ENCODE measurements at places on chromosomes 12 and 14.

- no peak for DNase-seq
Measured at GRCh38 chr12:118015944-118016343, 559 bp upstream of the RFC5 start.

- DNase-seq, result no peak
Measured at GRCh38 chr12:60853407-60853806, 1257.6 kb downstream of the SLC16A7 start.

GRCh38 chr14:101108579-101109346 is 205.2 kb upstream of the RTL1 start:
- DNase-seq, result no peak

- DNase-seq, result no peak
Measured at GRCh38 chr12:754473-754820, 2.1 kb downstream of the WNK1 start.

DNA sequence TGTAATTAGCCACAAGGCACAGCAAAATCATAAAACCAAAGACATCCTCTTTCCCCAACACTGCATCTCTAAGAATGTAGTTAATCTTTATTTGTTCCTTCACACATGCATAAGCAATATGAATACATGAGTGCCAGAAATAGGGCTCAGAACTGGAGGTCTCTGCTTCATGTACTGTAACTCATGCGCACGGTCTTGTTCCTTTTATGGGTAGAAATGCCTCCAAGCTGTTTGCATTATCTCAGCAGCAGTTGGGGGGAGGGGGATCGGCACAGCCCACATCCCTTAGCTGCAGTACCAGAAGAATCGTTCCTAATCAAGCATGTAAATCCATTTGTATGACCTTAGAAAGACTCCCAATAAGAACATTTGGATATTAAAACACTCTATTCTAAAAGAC is 20.0 kb downstream of the RHOJ start:
- DNase-seq, result no peak

GRCh38 chr12:65016881-65017650 is 104.0 kb downstream of the WIF1 start:
- no peak for DNase-seq

- no peak for DNase-seq
Measured at GRCh38 chr12:26705851-26706250, 127.1 kb downstream of the ITPR2 start.

GRCh38 chr12:97274386-97274785 is 188.2 kb upstream of the RMST start:
- DNase-seq, result no peak

DNA sequence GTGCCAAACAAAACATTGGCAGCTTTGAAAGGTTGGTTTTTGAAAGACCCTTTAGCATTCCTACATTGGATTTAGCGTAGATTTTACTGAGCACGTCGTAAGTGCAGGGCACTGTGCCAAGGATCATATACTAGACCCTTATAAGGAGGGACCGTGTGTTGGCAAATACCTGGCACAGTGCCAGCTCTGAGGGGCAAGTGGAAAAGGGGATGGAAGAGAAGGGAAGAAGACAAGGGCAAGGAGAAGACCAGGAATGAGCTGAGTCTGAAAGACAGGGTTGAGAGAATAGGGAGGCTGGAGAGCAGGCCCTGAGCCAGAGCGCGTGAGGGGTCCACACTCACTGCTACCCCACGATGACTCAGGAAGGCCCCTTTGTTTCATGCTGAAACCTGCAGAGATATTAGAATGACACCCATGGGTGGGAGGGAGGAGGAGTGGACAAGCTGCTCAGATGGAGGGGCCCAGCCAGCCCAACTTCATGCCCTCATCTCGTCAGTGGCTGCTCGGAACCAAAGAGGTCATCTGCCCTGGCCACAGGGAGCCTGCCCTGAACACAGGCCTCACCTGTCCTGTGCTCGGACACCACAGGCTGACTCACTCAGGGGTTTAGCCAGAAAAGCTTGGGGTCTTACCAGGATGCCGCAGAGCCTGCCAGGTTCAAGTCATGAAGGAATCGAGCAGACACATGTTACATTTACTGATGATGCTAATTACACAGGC is 25.0 kb downstream of the RAB35 start:
- no peak for DNase-seq

DNA sequence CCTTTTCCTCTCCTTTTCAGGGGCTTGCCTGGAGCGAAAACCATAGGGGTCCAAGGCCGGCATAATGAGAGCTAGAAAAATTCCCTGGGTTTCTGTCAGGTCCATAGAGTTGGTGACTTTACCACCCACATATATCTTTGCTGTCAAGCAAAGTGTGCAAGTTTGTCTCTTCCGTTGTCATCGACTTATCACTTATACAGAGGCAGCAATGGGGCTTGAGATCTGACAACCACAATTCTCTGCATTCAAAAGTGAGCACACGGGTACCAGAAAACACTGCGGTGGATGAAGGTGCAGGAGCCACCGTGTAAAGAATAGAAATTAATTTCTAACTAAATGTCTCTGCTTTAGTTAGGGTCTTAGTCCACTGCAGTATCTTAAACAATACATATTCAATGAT is 162.3 kb downstream of the DAD1 start:
- DNase-seq, result no peak

DNA sequence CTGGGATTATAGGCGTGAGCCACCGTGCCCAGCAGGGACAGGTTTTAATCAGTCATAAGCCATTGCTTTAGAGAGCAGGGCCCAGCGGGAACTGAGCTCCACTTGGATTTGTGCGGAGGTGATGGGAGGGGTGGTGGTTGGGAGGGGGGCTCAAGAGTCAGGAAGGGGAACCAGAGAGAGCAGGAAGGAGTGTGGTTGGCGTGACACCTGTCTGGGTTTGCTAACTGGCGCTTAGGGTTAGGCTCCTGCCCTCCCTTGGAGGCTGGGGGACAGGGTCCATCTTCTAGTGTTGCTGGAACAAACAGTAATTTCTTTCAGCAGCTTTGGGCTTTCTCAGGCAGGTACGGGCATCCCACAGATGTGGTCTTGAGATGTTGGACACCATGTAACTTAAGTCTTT is 7.5 kb upstream of the ALDH2 start:
- DNase-seq, result no peak

DNA sequence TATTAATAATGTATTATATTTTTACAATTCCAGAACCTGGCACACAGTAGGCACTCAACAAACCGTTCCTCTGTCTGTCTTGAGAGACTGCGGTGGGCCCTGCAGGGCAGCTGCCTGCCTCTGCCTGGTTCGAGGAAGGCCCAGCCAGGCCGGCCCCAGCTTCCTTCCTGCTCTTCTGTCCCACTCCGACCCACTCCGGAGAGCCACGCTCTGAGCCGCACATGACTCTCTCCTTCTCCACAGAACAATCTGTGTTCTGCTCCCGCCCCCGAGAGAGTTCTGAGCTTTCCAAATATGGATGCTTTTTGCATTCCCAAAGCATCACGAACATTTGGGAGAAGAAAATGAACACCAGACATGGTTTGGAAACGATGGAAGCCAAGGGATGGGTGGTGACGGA is 57.3 kb downstream of the TTC7B start:
- DNase-seq, result peak; percentile 33

DNA sequence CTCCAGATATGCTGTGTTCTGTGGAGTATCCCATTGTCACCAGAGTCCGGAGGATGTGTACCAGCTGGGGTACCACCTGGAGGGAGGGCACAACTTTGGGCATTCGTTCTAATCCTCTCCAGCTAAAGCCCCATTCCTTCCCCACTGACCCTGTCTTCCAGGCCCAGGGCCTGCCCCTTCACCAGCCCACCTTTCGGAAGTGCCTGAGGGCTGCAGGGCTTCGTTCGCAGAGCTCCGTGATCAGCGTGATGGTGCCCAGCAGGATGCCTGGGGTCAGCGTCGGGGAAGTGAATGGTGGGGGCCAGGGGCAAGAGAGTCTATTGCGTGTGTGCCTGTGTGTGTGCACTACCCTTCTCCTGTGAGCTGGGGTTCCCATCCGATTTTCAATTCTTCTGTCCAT is 2.0 kb downstream of the AP1G2 start:
- no peak for DNase-seq

DNA sequence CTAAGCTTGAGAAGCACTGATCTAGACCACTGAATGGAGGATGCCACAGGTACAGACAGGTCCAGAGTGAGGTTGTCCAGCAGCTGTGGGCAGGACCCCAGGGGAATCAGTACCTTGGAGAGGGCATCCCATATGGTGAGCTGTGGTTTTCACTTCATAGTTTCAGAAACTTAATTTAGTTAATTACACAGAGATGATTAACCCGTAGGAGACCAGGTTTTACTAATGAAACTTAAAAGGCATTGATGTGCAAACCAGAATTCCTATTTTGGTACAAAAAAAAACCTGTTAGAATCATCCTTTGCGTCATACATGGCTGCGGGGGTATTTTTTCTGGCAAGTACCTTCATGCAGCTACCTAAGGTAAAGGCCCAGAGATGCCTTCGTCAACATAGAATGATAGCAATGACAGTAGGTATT is 159.3 kb downstream of the DACT1 start:
- DNase-seq, result no peak

DNA sequence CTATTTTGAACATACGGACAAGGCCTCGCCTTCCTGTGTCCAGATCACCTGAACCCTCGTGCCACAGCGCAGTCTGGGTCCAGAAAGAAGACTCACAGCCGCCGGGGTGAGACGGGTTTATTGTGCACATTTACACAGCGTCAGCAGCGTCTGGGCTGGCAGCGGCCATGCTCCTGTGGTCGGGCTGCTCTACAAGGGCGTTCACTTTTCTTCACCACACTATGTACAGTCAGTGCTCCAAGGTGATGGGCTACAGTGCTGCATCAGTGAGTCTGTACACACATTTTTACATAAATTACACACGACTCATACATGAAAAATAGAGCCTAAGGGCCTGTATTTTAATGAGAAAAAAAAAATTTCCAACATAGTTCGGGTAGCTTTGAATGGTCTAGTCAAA is 18.0 kb downstream of the ZFYVE21 start:
- DNase-seq, result no peak

DNA sequence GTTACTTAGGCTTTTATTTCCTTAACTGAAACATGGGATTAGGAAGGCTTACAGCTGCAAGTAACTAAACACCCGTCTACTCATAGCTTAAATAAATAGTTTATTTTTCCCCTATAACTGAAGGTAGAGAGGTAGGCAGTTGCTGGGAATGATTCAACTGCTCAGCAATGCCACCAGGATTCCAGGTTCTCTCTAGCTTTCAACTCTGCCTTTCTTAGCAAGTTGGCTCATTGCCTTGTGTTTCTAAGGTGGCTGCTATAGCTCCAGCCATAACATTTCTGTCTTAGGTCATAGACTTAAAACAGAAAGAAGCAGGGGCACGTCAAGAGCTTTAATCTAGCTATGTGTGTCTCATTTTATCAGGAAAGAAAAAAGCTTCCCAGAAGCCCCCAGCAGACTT is 103.7 kb upstream of the MDM1 start:
- no peak for DNase-seq

- DNase-seq, result peak; percentile 66
Measured at GRCh38 chr12:64679487-64680001, 69.2 kb downstream of the RASSF3 start.

- DNase-seq, result no peak
Measured at GRCh38 chr14:79820866-79821535, 390.3 kb downstream of the DIO2 start.

- DNase-seq, result no peak
Measured at GRCh38 chr12:117362391-117362790, 965 bp upstream of the NOS1 start.

GRCh38 chr14:55070981-55071411 is 19.5 kb downstream of the MAPK1IP1L start:
- DNase-seq, result no peak

DNA sequence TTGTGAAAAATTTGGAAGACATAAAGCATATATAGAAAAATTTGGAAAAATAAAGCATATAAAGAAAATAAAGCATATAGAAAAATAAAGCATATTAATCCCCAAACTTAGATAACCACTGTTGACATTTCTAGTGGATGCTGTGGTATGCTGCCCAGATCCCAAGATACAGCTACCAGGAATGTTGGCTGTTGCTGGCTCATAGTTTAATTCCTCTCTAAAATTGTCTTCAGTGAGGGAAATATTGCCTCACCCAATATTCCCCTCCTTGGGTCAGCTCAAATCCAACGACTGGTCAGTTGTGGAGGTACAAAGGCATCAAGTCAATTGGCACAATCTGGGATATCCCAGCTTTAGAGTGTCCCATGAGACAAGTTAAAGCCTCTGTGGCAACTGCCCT is 10.1 kb upstream of the KICS2 start:
- DNase-seq, result no peak

- DNase-seq, result no peak
Measured at GRCh38 chr12:122202017-122202416, 1.5 kb upstream of the B3GNT4 start.

DNA sequence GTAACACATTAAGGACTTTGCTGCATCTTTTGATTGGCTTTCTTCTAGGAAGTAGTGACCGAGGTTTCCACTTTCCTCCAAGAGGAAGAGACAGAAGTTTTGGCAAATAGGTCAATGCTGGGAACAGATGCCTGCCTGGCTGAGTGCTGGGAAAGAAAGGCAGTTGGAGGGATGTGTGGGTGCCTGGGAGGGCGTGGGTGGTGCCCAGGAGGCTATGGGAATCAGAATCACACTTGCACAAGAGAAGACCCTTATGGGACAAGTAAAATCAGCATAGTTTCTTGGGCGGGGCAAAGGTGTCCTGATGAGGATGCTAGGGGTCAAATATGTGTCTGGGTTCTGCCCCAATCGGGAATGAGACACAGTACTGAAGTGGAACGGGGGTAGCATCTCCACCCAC is 906 bp upstream of the ACADS start:
- DNase-seq, result no peak

GRCh38 chr14:69475194-69475818 is 9.2 kb upstream of the PLEKHD1 start:
- DNase-seq, result peak; percentile 23

DNA sequence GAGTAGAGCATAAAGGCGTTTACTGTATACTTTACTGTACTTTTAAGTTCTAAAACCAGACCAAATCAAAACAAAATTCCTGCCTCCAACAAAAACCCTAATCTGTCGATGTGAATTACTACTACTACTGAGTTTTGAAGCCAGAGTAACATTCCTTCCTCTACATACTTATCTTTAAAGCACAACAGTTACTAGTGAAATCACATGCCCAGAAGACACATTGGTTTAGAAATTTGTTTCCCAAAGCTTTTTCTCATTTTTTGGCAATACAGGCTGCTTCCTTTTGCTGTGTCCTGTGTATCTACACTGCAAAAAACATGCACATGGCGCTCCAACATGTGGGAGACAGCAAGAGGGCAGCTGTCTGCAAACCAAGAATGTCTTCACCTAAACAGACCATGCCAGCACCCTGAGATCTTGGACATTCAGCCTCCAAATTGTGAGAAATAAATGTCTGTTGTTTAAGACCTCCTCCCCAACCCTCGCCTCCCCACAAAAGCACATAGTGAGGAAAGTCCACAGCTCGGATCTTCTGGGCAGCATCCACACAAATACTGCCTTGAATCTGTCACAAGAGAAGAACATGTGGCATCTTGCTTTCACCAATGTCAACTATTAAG is 21.1 kb downstream of the SETD3 start:
- DNase-seq, result no peak

DNA sequence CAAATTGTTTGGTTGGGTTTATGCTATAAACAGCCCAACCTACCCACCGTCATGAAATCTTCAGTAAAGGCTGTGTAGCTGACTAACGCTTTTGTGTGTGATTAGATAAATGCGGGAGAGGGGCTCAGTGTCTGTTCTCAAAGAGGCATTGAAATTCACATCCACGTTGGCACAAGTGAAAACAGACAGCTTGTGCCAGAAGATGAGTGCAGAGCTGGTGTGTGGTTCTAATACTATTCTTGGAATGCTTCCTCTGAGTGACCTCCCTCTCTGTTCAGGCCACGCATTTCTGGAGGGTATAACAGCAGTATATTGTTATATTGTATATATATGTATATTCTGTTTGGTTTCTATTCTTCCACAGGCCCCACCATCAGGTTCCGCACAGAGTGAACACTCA is 263.8 kb downstream of the APAF1 start:
- DNase-seq, result no peak
